ENCODE measurements at places on chromosomes 12 and 14.

GRCh38 chr12:93812626-93813025, 135.5 kb downstream of the CRADD start:
- no peak for DNase-seq

GRCh38 chr14:29461506-29461905, 466.1 kb downstream of the PRKD1 start:
- DNase-seq, result no peak

DNA sequence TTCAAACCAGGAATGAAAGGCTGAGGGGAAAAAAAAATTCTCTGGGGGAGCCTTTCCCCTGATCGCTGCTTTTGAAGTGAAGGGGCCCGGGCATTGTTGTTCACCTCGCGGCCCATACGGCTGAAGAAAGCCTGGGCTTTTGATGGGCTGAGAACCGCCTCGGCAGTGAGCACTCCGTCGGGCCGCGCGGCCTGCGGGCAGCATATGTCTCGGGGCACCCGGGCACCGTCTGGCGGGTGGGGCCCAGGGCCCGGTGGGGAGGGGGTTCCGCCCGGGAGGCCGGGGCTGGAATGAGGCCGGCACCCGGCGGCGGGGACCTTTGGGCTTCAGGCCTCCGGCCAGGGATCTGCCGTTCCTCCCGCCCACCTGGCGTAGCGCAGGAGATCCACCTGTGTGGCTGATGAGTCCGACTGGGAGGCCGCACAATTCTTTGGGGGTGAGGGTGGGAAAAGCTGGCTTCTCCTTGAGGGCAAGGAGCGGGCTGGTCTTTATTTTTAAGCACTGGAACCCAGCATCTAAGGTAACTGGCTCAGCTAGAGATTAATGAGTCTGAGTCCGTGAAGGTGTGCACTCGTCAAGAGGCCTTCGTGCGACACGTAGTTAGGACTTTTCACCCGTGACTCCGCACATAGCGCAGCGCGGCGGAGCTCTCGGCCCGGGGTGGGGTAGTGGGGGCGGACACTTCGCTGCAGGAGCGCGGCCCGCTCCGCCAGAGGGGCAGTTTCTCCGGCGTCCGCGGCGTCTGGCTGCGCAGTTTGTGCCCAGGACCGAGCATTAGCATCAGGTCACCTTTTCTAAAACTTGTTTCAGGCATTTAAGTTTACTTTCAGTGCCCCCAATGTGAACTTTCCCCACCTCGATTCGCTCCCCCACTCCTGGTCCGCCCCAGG, 10.6 kb downstream of the FOXA1 start:
- DNase-seq, result no peak

- DNase-seq, result no peak
Observed at GRCh38 chr12:95328708-95329107, 111.1 kb downstream of the VEZT start.

GRCh38 chr12:98504368-98504617, 11.1 kb upstream of the TMPO start:
- DNase-seq, result no peak
